ENCODE measurements at places on chromosomes 16 and 17.

DNA sequence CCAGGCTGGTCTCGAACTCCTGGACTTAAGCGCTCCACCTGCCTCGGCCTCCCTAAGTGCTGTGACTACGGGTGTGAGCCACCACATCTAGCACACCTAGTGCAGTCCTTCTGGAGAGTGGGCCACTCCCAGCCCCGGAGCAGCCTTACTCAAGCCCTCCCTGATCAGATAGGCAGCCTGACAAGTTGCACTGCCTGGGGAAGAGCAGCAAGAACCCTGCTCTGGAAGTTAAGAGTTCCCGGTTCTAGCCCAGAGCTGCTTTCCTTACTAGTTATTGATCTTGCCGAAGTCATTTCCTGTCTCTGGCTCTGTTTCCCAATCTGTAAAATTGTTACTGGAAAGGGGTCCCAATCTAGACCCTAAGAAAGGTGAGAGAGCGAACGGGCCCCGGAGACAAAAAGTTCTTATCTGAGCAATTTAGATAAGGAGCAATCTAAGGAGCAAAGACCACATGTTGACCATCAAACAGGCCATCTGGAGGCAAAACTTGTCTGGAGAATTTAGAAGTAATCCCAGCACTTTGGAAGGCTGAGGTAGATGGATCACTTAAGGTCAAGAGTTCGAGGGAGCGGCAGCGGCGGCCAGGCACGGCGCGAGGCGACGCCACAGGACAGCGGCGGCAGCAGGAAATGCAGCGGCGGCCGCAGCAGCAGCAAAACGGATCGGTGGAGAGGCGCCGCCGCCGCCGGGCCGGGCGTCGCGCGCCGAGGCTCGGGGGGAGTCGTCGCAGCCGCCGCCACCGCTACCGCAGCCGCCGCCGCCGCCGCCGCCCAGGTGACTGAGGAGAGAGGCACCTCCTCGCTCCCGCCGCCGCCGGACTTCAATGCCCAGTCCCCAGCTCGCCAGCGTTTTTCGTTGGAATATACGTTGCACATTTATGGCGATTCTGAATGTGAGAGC, 4.3 kb upstream of the NAGLU start:
- DNase-seq = peak; percentile 17

- no peak for DNase-seq
These were observed 372 bp upstream of the NDE1 start for GRCh38 chr16:15649727-15650018.

DNA sequence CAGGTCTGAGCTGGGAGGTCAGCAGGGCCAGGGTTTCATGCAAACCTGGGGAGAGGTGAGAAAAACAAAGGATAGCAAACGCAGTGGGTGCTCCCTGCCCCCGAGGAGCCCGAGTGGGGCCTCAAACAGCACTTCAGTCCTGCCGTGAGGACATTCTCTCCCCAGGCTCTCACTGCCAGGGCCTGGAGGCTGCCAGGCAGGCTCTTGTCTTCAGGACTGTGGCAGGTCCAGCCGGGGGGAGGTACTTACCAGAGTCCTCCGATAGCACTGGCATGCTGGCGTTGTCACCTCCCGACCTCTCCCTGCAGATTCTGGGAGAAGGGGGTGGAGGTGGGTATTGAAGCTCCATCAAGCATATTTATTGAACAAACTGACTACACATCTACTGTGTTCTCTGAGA, 1.3 kb downstream of the MPP3 start:
- no peak for DNase-seq

- no peak for DNase-seq
These were observed 25.1 kb upstream of the ABCA3 start for GRCh38 chr16:2365397-2366294.

GRCh38 chr17:7383742-7384488, 3.0 kb downstream of the TNK1 start:
- DNase-seq = peak; percentile 57

DNA sequence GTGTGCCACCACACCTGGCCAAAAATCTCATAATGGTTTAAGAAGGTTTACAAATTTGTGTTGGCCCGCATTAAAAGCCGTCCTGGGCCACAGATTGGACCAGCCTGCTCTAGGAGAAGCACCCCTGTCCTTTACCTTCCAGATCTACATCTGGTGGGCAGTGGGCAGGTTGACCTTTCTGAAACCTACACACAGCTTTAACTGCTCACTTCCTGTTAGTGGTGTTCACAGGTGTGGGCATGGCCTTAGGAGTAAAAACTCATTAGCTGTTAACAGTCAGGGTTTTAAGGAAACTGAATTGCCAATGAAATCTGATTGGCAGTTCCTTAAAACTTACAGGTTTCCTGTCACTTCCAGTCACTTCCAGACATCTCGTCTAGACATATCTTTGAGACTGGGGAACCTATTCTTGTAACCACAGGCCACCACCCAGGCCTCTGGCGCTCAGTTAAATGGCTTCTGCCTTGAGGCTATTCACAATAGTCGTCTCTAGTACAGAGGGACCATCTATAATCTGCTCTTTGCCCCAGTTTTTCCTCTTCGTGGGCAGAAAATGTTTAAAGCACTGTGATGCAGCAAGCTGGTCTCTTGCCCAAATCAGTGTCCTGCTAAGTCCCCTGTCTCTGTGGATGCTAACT, 29.3 kb downstream of the GNGT2 start:
- DNase-seq = no peak

GRCh38 chr16:3484318-3485096, 10.8 kb downstream of the C16orf90 start:
- no peak for DNase-seq

- no peak for DNase-seq
These were observed 21.2 kb downstream of the PDILT start for GRCh38 chr16:20383106-20384029.

GRCh38 chr16:85635545-85636140, 22.5 kb downstream of the GSE1 start:
- DNase-seq = no peak

DNA sequence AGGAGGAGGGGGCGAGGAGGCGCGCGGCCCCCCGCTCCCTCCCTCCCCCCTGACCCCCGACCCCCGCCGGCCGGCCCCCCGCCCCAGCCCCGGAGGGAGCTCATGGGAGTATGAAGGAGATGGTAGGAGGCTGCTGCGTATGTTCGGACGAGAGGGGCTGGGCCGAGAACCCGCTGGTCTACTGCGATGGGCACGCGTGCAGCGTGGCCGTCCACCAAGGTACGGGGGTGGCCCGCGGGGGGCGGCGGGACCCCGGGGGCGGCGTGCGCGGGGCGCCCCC, 390 bp downstream of the MLLT6 start:
- no peak for DNase-seq

DNA sequence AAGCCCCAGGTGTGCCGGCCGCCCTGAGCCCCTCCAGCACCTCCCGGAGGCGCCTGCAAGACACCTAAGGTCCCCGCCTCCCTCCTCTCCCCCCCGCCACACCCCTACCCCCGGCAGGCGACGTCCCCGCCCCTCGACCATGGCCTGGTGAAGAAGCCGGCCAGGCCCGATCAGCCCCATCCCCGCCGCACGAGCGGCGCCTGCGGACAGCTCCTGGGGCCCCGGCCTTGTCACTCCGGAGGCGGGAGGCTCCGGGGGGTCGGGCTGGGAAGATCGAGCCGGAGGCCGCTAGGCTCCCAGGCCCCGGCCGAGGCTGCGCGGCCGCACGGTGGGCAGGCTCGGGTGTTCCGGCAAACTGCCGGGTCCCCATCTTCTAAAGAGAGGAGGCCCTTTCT, 405 bp upstream of the ACE start:
- DNase-seq = no peak

DNA sequence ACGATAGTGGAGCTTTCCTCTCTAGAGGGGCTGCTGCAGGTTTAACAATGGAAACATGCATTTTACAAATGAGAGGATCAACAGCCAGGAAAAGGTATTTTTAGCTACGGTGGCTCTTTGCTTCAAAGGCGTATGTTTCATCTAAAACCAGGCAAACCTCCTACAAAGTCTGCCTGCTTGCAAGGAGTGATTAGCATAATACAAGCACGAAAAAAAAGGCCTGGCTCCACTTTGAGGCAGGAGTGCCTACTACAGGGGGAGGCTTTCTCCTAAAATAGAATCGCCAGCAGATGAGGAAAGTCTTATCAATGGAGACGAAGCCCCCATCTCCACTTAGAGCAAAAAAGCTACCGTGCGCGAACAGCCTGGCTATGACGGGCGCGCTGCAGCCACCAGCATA, 27.1 kb upstream of the MTSS2 start:
- no peak for DNase-seq

DNA sequence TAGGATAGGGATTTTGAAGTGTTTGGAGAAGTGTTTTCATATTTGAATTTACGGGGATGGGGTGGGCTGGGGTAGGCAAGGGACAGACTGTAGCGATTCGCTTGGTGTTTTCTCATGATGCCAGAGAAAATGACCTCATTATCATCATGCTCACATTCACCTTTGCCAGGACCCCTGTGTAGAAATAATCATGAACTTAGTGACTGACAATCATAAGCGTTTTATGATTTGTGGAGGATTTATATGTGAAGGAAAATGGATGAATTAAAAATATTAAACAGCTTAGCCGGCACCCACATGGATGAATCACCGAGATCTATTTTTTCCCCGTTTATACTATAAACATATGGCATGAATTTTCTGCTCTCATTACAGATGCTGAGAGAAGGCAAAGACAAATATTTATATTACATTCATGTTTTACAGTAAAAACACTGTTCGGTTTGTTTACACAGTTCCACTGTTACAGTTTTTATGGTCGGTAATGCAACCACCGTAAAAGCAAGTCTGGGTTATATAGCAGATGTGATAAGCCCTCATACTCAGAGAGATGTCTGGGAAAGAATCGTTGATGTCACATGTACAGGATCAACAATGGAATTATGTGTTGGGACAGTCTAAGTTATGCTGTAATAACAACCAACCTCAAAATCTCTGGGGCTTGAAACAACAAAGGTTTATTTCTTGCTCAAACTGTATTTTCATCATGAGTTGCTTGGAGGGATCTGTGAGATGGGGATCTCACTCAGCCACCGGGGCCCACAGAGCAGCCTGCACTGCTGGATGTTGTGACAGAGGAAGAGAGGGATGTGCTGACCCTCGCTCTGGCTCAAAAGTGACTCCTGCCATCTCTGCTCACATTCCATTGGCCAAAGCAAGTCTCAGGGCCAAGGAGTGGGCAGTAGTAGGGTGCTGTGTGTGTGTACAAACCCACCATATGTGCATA, 85.1 kb downstream of the WWOX start:
- no peak for DNase-seq

DNA sequence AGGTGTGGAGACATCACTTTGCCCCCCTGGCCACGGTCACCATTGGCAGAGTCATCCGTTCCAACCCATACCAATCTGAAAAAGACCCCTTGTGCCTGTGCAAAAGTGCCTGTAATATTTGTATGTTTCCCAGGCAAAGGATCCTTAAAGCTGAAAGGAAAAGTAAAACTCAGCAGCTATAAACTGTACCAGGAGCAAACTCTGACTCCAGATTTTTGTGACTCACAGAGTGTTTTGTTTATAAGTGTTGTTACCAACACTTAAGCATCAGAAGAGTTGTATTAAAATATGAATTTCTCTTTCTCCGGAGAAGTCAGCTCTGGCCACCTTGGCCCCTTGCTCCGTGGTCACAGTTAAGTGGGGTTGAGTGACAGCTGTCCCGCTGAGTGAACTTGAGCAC, 75.9 kb downstream of the IRX6 start:
- no peak for DNase-seq

DNA sequence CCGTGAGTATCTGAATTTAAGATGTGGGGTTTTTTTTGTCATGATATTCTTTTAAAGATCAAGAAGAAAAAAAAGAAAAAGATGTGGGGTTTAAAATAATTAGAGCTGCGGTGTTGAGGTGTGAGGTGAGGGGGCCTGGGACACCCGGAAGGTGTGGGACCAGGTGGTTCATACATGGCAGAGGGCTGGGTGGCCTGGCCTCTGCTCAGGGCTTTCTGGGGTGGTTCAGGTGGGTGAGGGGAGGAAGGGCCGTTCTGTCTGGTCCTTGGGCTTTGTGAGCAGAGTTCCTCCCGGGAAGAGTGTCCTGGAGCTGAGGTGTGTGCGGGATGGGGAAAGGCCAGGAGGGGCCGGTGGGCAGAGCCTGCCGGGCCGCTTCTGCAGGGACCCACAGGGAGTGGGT, 5.0 kb downstream of the PRSS27 start:
- no peak for DNase-seq

GRCh38 chr16:66858740-66859396, 14.7 kb downstream of the CA7 start:
- no peak for DNase-seq

Measured in activated T-helper 1 cell treated with anti-CD3 and anti-CD28 coated beads, Interleukin-2, amount 50 U/mL, for 16 hours (primary cell).